Activated effector memory CD4-positive, alpha-beta T cell treated with Interleukin-2 at 50 U/mL for 16 hours (primary cell): ENCODE measurements at places on chromosomes 16 and 17.

GRCh38 chr17:29837531-29837930 is 92.5 kb downstream of the SSH2 start:
- DNase-seq = no peak

DNA sequence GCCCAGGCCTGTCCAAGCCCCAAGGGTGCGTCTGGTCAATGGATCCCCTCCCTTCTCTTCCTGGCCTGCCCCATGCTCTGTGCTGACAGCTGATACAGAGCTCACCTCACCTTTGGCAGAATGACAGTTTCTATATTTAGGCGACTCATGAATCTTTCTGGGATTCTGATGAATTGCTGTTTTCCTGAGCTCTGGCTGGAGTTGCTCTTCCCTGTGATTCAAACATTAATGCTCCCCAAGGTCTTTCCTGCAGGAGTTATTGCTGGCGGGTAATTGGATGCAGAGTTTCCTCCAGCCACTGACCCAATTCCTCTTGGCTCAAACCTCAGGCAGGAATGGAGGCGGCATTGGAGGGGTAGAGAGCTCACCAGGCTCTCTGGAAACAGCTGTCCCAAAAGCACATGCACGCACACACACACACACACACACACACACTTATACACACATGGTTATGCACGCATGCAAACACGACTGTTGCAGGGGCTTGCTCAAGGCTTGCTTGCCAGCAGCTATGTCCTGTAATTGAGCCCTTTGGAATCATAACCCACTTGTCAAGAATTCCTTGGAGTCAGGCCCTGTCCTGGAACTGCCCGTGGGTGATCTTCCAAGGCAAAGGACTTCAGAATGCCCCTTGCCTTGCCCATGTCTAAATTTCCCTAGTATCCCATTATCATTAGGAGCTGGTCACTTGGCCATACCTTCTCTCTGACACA is 128.8 kb downstream of the ASIC2 start:
- DNase-seq = no peak

DNA sequence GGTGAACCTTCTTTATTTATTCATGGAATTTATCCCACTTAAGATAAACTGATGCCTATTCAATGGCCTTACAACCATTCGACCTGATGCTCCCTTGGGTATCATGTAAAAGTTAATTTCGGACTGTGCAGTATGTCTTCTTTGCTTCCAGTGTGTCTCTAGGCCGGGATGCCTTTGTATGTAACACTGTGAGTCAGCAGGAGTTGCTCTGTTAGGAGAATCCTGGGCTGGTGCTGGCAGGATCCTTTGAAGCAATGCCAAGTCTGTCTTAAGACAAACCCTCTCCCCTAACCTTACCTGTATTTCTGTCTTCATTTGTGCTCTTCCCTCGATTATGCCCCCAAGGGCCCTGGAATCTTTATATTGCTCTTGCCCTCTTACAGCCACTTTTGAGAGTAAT is 37.9 kb upstream of the ABCA8 start:
- no peak for DNase-seq

DNA sequence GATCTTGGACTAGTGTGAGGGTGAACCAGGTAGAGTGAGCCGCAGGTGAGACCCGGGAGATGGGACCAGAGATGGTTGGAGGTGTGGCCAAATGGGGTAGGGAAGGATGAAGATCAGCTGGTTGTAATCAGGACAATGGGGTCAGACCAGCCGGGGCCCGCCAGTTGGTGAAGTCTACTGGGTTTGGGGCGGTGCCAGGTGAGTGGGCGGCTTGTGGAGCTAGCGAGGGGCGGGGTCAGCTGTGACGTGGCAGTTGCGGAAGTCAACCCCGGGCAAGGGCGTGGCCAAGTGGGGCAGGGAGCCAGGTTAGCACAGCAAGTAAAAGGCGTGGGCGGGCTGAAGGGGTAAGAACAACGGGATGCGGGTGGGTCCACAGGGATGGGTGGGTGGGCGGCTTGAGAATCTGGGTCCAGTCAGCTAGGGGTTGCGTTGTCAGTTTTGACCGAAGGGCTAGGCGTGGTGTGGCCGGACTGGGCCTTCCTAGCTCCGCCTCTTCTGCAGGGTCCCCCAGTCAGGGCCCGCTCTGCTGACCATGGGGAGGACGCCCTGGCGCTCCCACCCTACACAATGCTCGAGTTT is 25.5 kb upstream of the ALKBH5 start:
- DNase-seq = peak; percentile 87

DNA sequence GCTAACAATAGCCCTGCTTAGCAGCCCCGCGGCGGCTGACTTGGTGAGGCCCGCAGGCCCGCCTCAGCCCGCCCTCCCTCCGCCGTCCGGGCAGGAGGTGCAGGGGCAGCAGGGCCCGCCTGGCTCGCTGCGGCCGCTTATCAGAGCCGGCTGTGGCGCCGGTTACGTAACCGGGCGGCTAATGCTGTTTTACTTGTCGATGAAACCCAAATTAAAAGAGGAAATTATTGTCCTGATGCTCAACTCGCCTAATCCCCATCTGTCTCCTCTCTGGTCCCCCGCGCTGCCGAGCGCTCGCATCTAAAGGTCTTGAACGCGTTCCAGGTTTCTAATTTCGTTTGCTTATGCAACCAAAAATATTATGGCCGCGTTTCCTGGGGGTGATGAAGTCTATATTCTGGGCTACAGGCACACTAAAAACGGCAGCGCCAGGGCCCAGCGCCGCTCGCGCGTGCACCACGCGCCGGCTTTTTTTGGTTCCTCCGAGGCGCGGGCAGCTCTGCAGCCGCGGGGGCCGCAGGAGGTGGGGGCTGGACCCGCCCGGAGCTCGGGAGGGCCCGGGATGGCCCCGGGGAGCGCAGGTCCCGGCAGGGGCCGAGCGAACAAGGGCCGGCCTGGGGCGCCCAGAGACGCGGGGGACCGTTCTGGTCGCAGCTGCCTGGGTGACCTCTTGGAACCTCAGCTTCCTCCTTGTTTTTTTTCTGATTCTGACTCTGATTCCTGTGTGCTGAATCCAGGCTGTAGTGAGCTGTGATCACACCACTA is 65.2 kb upstream of the TOB1 start:
- peak; percentile 35 for DNase-seq

- DNase-seq = no peak
Observed at GRCh38 chr17:66715745-66716156, 119.2 kb upstream of the CACNG5 start.

- DNase-seq = no peak
Observed at GRCh38 chr16:67305216-67306071, 21.1 kb downstream of the KCTD19 start.

GRCh38 chr17:82807562-82807961 is 32.3 kb downstream of the ZNF750 start:
- no peak for DNase-seq

- DNase-seq = peak; percentile 41
Observed at GRCh38 chr17:48610282-48611211, at the start of gene HOXB7. HOXB7 (minus strand) TSS chr17:48611017; CDS start chr17:48610918, 99 bp downstream.

DNA sequence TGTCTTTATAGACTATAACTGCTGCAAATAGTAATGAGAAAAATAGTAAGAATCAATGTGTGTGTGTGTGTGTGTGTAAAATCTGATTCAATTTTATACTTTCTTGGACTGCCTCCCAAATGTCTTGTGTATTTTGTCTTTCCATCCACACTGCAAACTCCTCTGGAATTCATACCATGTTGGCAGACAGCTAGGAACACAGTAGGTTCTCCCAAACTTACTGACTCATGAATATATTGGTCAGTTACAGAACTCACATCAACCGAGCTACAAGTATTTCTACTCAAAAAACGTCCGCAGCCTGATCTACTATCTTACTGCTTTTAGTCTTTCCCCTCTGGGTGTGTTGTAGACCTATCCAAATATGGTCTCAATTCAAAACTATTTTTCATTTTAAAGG is 542.7 kb upstream of the PSMD7 start:
- DNase-seq = no peak

DNA sequence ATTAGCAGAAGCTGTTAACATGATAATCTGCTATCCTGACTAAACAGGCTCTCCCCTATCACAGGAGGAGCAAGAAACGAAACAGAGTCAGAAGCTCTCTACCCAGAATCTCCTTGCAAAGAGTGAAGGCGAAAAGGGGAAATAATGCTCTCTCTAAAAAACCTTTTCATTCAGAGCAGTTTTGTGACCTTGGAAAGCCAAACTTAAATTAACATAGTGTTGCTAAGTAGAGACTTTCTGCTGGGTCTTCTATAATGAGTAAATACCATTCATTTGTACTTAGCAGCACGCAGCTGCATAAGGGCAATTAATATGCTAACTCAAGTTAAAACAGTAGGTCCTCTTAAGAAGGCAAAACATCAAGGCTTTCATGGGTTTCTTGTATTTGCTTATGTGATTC is 101.7 kb upstream of the GPR139 start:
- no peak for DNase-seq

- DNase-seq = no peak
Observed at GRCh38 chr16:15055141-15056053, 477 bp downstream of the NTAN1 start.

- DNase-seq = no peak
Observed at GRCh38 chr16:77888871-77889270, 100.5 kb downstream of the VAT1L start.

DNA sequence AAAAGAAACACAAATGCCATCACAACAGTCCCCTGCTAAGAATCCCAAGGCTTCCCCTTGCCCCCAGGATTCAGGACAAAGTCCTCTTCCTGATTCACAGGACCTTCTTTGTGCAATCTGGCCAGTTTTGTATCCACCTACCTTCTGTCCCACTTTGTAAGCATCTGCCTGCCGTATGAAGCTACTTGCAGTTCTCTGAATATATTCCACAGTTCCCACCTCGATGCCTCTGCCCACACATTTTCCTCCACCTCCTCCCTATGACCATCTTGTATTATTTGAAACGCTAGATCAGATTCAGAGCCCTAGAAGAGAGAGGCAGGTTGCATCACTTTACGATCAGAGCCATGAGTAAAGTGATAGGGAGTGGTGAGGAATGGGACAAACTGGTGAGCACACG is 159.2 kb upstream of the XYLT1 start:
- no peak for DNase-seq
